ENCODE measurements at places on chromosomes 5 and 9. TPM values are rescaled to one million over a fixed set of nuclear protein-coding genes. Genes with fewer than 3 reads are reported as not detected.

DNA sequence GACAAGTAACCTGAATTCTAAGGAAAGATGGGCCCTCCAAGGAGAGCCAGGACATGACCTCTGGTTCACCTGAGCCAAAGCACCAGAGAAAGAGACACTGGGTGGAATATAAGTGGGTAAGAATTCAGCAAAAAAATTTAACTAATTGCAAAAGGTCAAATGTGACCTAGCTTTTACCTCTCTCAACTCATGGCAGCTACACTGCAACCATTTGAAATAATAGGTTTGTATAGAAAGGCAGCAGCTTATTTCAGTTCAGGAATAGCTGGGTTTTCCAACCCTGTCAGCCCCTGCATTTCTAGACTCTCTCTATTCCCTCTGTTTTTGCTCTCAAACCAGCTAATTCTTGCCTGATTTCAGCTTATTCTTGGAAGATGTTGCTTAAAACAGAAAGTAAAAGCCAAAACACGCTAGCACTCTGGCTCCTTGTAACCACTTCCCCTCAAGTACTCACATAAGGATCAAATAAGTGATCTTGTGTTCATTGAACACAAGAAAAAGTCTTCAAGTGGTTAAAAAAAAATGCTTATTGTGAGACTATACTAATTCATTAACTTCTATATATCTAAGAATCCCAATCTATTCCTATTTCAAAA lies 101.1 kb upstream of the NR4A3 start:
- no peak for DNase-seq
- H3K4me1 ChIP-seq, result no peaks in the 10 kb centered on the region
- H3K27me3 ChIP-seq, result no peaks in the 10 kb centered on the region
- H3K36me3 ChIP-seq, result no peaks in the 10 kb centered on the region

DNA sequence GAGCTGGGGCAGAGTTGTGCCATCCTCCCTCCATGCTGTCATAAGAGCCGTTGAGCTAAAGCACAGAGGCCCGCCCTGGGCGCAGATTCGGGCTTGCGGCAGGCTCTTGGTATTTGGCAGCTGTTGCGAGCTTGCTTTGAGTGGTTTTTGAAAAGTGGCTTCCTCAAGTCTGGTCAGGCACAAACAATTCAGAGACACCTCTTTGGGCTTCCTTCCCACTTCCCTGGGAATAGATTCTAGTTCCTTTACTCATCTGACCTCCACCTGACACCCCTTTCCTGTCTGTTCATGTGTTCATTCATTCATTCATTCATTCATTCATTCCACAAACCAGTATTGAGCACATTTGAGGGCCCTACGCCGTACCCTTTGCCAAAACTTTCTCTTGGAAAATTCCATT lies 27.4 kb downstream of the NCS1 start:
- peaks cover 25% of the 10 kb centered on the region for H3K4me1 ChIP-seq
- no peak for DNase-seq
- H3K36me3 ChIP-seq, result no peaks in the 10 kb centered on the region
- no peak overlapping the region for H3K27ac ChIP-seq
- H3K4me3 ChIP-seq, result no peak overlapping the region

DNA sequence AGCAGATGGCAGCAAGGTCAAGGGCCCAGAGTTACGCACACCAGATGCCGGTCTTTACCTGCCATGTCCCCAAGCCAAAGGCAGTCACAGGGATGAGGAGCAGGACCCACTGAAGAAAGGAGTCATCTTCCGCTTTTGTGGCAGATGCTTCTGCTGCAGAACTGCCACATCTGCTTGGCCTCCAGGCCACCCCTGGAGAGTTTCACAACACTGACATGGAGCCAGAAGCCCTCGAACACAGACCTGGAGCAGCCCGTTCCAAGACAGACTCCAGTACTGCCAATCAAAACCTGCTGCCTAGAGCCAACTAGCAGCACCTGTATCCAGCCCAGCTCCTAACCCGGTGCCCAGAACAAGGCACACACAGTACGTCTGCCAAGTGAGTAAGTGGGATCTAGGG lies 1.5 kb downstream of the SURF1 start:
- H3K27me3 ChIP-seq, result no peaks in the 10 kb centered on the region
- peaks cover 51% of the 10 kb centered on the region for H3K4me1 ChIP-seq
- no peak for DNase-seq
- no peak overlapping the region for H3K27ac ChIP-seq

DNA sequence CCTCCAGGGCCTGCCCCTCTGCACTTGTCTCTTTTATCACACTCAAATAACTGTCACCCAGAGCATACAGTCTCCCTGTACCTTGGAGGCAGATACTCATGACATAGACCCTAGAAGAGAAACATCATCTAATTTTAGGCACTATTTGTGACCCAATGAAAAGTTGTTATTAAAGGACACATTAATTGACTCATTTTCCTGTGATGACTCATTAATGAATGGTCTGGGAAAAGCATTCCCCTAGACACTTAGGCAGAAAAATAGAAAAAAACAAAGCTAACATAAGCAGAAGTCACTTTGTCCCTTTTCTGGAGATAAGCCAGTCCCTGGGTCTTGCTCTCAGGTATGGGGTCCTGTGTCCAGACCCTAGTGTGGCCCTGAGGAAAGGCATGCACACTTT lies 15.0 kb downstream of the TRPC7 start:
- H3K36me3 ChIP-seq, result no peaks in the 10 kb centered on the region
- H3K27ac ChIP-seq, result no peak overlapping the region

DNA sequence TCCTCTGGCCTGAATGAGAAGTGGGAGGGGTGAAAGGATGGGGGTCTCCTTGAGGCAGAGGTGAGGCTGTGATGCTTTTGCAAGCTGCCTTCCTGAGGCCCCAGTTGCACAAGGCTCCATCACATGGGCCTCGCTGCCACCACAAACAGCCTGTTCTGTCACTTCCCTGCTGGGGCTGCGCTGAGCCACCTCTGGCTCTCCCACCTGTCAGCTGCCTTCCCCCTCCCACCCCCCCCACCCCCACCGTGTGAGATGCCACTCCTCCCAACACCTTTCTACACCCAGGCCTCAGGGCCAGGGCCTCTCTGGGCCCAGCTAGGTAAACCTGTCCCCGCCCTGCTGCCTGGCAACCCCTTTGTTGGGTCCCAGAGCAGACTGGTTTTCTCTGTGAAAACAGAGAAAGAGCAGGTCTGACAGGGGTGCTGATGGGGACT lies 4.5 kb upstream of the PDLIM4 start:
- no peaks in the 10 kb centered on the region for H3K27me3 ChIP-seq
- H3K4me1 ChIP-seq, result peaks cover 26% of the 10 kb centered on the region
- no peak overlapping the region for H3K27ac ChIP-seq
- no peak overlapping the region for H3K4me3 ChIP-seq
- DNase-seq, result no peak

DNA sequence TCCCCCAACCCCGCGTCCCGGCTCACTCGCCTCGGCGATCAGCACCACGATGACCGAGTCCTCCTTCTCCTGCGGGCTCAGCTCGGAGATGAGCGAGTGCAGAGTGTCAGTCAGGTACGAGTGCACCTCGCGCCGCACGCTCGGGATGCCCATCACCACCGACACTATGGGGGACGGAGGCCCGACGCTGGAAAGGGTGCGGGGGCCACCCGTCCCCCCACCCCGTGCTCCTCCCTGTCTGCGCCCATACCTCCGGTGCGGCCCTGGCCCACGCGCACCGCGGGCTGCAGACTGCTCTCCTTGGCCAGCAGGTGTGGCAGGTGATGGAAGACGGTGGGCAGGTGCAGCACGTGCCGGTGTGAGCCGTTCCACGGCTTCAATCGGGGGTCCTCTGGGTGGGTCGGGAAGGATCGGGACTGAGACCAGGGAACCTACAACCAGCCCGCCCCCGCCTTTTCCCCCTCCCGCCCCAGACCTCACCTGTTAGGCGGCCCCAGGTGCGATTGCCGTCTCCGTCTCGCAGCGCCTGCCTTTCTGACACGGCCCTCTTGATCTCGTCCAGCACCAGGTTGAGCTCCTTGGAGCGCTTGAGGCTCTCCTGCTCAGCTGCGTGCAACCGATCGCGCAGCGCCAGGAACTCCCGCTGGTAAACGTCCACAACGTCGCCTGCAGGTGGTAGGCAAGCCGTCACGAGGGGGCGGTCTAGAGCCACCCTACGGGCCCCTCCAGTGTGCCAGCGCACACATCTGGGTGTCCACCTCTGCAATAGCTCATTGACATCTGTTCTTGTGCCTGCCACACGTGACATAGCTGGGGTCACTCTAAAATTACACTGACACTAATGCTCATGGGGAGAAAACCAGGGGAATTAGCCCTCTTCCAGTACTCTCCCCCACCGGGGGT lies 5.1 kb downstream of the MGAT4B start:
- H3K27ac ChIP-seq, result no peak overlapping the region
- peaks cover 41% of the 10 kb centered on the region for H3K36me3 ChIP-seq
- peak; percentile 74 for DNase-seq
- no peak overlapping the region for H3K4me3 ChIP-seq

GRCh38 chr9:127114606-127115005 lies 7.8 kb downstream of the ANGPTL2 start:
- peak overlapping the region; percentile 48 for H3K27ac ChIP-seq
- H3K27me3 ChIP-seq, result no peaks in the 10 kb centered on the region
- peaks cover 2% of the 10 kb centered on the region for H3K36me3 ChIP-seq
- DNase-seq, result no peak
- H3K4me1 ChIP-seq, result peaks cover 98% of the 10 kb centered on the region
- no peak overlapping the region for H3K4me3 ChIP-seq

CCL28 gene
- total RNA-seq, result 0.60 TPM

CDH9 gene
- not detected for total RNA-seq

CAVIN4 gene
- 50.9 TPM for total RNA-seq

DAB2IP gene
- total RNA-seq, result 50.7 TPM

REEP2 gene
- total RNA-seq, result 6.6 TPM

ADAMTS13 gene
- 3.1 TPM for total RNA-seq

SNCB gene
- 0.44 TPM for total RNA-seq

SLC6A7 gene
- not detected for total RNA-seq
